ENCODE measurements at places on chromosomes 5 and 9.

DNA sequence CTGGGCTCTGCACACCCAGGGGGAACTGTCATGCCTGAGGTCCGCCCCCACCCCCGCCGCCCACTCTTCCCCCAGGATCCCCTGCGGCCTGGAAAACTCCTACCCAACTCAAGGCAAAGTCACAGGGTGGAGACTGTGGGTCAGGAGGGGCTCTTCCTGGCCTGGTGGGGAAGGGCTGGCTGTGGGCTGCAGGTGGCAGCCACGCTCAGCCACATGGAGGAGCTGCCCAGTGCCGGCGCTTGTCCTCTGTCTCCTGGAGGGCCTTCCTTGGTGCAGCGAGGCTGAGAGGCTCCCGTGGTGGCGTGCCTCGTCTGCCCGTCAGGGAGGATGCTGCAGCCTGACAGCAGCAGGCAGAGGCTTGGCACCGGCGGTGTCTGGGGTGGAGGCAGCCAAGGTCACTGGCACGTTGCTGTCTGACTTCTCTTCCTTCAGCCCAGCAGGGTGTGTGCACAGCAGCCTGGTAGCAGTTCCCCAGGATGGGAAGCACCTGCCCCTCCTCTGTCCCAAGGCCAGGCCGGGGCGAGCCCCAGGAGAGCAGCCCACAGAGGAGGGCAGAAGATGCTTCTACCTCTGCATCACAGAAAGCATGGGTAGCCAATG lies 78.1 kb downstream of the ADAMTS2 start:
- DNase-seq = no peak

GRCh38 chr9:121372239-121373010 lies 2.4 kb upstream of the STOM start:
- DNase-seq = no peak

DNA sequence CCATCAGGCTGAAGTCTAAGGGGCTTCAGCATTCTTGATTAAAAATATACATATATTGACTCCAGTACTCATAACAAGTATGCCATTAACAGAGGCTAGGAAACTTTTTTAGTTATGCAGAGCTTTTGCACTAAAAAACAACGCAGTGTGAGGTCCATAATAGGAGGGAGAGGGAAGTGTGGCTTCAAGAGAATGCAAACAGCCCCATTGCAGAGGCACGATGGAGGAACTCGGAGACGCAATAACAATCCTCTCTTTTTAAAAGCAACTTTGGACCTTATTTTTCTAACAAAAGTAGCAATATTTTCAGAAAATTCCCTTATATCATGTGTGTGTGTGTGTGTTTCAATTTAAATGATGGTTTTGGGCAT lies 150.0 kb upstream of the PTCH1 start:
- no peak for DNase-seq

GRCh38 chr5:167582886-167583285 lies 708.6 kb upstream of the WWC1 start:
- DNase-seq = peak; percentile 67

DNA sequence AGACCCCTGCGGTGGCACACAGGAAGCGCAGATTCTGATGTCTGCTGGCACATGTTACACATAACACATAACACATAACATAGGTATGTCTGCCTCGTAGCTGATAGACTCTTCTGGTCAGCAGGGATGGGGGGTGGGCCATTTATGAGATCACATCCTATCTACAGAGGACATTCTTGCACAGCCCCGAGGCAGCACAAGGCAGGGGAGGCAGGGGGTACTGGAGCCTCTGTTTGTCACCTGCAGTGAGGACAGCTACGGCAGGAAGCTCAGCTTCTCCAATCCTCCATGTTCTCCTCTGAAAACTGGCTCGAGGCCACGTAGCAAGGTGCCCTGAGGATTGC lies 16.7 kb upstream of the MED10 start:
- no peak for DNase-seq

GRCh38 chr5:24492229-24492628 lies 152.5 kb downstream of the CDH10 start:
- no peak for DNase-seq

GRCh38 chr5:62692946-62693713 lies 114.5 kb downstream of the LRRC70 start:
- DNase-seq = no peak

DNA sequence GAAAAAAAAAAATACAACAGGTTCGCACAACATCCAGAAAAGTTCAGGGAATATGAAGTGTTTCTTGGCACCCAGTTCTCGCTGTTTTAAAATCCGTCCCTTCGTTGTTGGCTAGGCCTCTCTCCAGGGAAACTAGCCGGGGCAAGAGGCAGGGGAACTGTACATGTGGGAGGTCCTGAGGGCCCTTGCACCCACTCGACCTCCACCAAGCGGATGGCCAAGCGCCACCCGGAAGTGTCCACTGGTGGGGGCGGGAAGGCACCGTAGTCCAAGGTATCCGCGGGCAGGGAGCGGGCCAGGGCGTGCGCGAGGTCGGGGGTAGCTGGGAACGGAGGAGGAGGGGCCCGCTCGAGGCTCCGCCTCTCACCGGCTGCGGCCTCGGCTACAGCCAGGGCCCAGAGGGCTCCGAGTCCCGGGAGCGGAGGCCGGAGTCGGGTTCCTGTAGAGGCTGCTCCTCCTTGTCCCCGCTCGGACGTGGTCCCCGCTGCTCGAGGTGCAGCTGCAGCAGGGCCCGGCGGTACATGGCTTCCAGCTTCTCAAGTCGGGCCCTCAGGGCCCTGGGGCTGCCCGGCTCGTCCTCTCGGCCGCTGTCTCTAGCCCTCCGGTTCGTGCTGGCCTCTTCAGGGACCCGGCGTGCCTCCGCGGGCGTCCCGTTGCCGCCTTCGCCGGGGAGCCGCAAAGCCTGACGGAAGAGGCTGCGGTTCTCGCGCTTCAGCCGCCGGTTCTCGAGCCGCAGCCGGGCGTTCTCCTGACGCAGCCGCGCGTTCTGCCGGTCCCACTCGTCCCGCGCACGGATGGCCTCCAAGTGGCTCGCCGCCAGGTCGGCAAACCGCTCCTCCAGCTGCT lies 720 bp downstream of the TUSC1 start:
- DNase-seq = peak; percentile 78

- no peak for DNase-seq
Measured at GRCh38 chr5:57320582-57320981, 146.7 kb downstream of the GPBP1 start.

- no peak for DNase-seq
Measured at GRCh38 chr9:132004323-132004722, 75.3 kb downstream of the MED27 start.

DNA sequence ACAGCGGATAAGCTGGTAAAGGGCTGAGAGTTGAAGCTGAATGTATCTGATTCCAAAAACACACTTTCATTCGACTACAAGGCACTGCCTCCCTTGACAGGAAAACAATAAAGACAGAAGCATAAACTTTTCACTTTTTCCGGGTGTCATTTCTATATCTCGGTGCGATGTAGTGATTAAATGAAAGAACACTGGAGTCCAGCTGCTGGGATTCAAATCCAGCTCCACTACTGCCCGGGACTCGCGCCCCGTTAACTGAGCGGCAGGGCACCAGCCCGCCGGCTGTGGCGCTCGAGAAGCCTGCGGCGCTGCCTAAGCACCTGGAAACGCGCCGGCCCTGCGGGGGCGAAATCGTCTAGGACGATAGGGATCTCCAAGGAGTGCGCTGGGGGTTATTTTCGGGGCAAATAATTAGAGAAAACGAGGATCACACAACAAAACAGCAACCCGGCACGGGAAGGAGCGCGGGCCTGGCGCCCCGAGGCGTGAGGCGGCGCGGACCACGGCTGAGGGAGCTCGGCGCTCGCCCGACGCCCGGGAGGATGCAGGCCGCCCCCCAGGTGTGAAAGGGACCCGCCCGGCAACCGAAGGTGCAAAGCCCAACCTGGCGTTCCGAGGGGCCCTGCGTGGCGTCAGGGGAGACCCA lies 837 bp downstream of the UIMC1 start:
- peak; percentile 70 for DNase-seq

DNA sequence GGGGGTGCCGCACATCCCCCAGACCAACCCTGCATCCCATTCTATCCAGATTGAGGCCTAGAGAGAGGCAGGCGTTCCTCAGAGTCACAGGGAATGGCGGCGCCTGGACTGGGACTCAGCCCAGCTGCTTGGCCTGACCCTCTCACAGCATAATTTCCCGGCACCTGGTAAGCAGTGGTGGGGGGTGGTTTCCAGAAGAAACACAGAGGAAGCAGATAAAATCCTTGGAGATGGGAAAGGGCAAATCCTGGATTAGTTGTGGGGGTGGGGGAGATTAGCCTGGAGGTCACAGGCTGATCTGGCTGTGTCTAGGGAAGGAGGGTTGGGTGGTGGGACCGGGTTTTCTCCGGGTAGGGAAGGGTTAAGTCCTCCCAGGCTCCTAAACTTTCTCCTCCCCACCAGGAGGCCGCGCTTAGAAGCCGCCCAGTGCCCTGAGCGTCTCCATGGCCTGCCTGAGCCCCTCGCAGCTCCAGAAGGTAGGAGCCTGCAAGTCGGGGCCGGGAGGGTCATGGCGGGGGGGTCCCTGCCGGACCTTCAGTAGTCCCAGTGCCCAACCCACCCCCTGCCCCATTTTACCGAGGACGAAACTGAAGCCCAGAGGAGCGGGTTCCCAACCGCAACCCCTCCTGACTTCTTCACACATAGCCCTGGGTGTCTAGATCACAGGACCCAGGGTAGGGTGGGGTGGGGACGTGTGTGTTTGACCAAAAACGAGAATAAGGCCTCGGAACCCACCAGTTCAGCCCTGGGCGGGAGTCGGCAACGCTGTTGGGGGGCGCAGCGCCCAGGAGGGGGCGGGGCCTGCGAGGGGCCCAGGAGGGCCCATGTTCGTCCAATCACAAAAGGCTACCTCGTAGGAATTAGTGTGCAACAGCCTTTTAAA lies 1.3 kb downstream of the PHYHD1 start:
- DNase-seq = peak; percentile 60

DNA sequence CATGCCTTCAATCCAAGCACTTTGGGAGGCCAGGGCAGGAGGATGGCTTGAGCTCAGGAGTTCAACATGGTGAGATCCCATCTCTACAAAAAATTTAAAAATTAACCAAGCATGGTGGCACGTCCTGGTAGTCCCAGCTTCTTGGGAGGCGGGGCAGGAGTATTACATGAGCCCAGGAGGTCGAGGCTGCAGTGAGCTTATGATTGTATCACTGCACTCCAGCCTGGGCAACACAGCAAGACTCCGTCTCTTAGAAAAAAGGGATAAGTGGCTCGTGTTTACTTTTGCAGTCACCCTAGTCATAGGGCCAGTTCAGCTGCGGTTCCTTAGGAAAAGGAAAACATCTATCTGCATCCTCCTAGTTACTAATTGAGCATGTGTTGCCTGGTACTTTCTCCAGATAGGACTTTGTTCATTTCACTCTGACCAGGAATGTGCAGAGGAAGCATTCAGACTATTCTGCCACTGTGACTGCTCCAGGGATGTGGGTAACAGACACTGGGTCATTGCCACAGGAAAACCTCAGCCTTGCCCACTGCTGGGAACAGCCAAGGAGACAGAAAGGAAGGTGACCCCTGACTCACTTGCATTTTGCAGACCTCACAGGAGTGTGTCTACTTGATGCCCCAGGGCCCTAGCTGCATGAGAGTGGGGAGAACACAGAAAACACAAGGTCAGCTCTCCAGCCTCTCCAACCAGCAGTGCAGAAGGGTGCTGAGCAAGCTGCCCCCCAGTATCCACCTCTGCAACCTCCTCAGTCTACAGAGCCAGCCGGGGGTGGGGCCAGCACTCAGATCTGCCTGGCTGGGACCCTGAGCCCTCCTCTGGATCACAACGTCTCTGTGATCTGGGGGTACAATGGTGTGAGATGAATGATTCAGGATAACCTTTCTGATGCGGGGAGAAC lies 33.9 kb upstream of the ALDH1B1 start:
- DNase-seq = no peak

- DNase-seq = no peak
Measured at GRCh38 chr9:36207016-36207415, 16.3 kb downstream of the CLTA start.

DNA sequence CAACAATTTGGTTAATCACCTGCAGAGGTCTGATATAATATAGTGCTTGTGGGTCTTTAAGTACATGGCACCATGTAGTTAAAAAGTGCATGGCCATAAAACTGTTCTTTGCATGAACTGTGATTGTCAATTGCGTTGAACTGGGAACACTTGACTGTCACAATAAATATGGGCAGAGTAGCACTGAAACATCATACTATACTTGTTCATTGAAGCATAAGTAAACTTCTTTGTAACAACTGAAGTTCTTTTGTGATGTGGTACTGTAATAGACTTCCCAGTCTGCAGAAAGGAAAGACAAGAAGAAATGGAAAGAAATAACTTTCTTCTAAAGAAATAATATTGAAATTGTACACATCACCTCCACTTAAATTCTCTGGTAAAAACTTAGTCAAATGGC lies 9.8 kb upstream of the NTRK2 start:
- no peak for DNase-seq
